ENCODE measurements at places on chromosomes 5 and 9.

- peaks cover 32% of the 10 kb centered on the region for H3K4me1 ChIP-seq
- peaks cover 23% of the 10 kb centered on the region for H3K36me3 ChIP-seq
- no peak overlapping the region for H3K4me3 ChIP-seq
- peak overlapping the region; percentile 97 for H3K27ac ChIP-seq
These were observed 39.5 kb downstream of the FAM78A start for GRCh38 chr9:131236761-131237160.

DNA sequence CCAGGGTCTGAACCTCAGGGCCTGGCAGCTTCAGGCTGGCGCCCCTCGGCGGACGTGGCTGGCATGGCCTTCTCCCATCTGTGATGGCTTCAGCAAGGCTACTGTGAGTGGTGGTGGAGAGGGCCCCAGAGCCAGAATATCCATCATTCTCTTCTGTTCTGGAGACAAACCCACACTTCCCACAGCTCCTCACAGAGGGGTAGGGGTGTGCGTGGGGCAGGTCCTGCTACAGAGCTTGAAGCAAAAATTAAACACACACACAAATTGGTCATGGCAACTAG is 9.6 kb downstream of the GPX3 start:
- no peaks in the 10 kb centered on the region for H3K27me3 ChIP-seq
- peaks cover 6% of the 10 kb centered on the region for H3K36me3 ChIP-seq
- H3K4me1 ChIP-seq: no peaks in the 10 kb centered on the region
- H3K4me3 ChIP-seq: no peak overlapping the region
- no peak overlapping the region for H3K27ac ChIP-seq

GRCh38 chr5:127933348-127933747 is 150.2 kb upstream of the SLC12A2 start:
- no peaks in the 10 kb centered on the region for H3K36me3 ChIP-seq
- DNase-seq: no peak
- no peak overlapping the region for H3K4me3 ChIP-seq
- H3K27me3 ChIP-seq: no peaks in the 10 kb centered on the region

- H3K36me3 ChIP-seq: no peaks in the 10 kb centered on the region
- DNase-seq: peak; percentile 76
- no peak overlapping the region for H3K4me3 ChIP-seq
- H3K27me3 ChIP-seq: no peaks in the 10 kb centered on the region
- no peaks in the 10 kb centered on the region for H3K4me1 ChIP-seq
These were observed 79.8 kb downstream of the RICTOR start for GRCh38 chr5:38994324-38994927.

GRCh38 chr9:131629226-131629500 is 83.8 kb downstream of the PRRT1B start:
- no peak overlapping the region for H3K27ac ChIP-seq
- no peak overlapping the region for H3K4me3 ChIP-seq
- no peaks in the 10 kb centered on the region for H3K27me3 ChIP-seq

DNA sequence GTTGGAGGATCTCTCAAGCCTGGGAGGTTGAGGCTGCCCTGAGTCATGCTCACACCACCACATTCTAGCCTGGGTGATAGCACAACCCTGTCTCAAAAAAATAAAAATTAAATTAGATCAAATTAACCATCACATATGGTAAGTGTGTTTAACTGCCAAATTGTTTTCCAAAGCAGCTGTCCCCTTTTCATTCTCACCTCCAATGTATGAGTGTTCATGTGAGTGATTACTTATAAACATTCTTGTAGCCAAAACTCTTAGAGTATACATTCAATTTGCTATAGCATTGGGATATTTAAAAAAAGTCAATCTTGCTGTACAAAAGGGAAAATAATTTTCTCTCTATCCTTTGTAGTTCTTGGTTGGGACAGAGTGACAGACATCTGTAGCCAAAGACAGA is 53.4 kb upstream of the SNAPC3 start:
- H3K27ac ChIP-seq: no peak overlapping the region
- no peak overlapping the region for H3K4me3 ChIP-seq
- H3K36me3 ChIP-seq: no peaks in the 10 kb centered on the region
- DNase-seq: no peak
- no peaks in the 10 kb centered on the region for H3K4me1 ChIP-seq

- DNase-seq: peak; percentile 69
- no peaks in the 10 kb centered on the region for H3K27me3 ChIP-seq
- peak overlapping the region; percentile 24 for H3K27ac ChIP-seq
- H3K4me3 ChIP-seq: no peak overlapping the region
- H3K4me1 ChIP-seq: peaks cover 27% of the 10 kb centered on the region
These were observed 55.9 kb upstream of the HAPLN1 start for GRCh38 chr5:83776437-83777031.

DNA sequence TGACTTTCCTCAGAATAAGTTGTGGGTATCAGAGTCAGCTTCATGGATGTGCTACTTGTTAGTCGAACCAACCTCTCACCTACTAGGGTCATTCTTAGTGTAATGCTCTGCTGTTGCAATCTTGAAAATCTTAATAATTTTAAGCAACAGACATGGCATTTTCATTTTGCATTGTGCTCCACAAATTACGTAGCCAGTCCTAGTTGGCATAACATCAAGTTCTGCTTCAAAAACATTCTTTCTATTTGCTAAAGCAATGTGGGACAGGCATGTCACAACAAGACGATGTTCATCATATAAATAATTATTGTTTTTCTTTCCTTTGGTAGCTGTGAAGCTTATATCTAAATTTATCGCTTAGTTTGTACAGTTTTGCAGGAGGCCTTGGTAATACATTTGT is 39.3 kb upstream of the CDH12 start:
- no peaks in the 10 kb centered on the region for H3K27me3 ChIP-seq
- DNase-seq: no peak
- no peaks in the 10 kb centered on the region for H3K36me3 ChIP-seq
- H3K27ac ChIP-seq: no peak overlapping the region
- no peaks in the 10 kb centered on the region for H3K4me1 ChIP-seq

DNA sequence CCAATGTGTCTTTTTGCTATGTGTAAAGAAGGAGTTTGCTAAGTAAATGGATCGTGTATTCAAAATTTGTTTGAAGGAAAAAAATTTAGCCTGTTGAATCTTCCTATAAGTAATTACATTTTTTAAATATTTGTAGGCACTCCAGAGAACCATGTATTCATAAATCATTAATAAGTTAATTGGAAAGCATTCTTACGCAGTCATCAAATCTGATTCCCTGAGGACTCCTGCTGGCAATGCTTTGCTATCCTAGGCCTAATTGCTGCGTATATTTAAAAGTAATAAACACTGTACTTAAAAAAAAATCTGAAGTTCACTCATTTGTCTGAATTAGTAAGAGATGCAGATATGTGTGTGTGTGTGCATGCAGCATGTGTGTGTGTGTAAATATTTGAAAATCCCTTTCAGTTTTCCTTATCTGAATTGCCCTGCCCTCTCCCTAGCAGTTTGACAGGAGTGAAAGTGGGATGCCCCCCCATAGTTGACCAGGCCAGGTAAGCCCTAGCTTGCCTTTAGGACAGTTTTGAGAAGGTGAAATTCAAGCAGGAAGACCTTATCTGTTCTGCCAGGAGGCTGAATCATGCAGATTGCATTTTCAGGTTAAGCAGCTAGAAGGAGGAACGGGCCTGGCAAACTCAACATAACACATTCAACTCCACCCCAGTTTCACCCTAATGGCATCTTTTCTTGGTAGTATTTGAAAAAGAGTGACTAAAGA is 81.2 kb upstream of the DNAH5 start:
- H3K4me3 ChIP-seq: no peak overlapping the region
- peaks cover 10% of the 10 kb centered on the region for H3K27me3 ChIP-seq
- H3K36me3 ChIP-seq: no peaks in the 10 kb centered on the region
- no peak overlapping the region for H3K27ac ChIP-seq
- H3K4me1 ChIP-seq: no peaks in the 10 kb centered on the region
- no peak for DNase-seq

DNA sequence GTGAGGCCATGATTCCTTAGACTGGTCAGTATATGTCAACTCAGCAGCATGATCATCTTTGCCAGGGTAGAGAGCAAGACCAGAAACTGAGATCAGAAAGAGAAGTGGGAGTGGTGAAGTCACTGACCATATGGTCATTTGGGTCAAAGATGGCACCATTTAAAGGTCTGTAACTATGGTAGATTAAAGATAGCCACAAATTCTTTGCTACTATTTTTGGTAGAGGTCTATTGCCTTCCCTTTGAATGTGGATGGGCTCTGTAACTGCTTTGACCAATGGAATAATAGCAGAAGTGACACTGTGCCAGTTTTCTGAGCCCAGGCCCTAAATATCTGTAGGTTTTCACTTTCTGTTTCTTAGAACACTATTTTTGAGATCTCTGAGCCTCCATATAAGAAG is 117.6 kb downstream of the PCSK1 start:
- H3K36me3 ChIP-seq: no peaks in the 10 kb centered on the region
- H3K4me3 ChIP-seq: no peak overlapping the region
- no peaks in the 10 kb centered on the region for H3K27me3 ChIP-seq
- no peaks in the 10 kb centered on the region for H3K4me1 ChIP-seq

DNA sequence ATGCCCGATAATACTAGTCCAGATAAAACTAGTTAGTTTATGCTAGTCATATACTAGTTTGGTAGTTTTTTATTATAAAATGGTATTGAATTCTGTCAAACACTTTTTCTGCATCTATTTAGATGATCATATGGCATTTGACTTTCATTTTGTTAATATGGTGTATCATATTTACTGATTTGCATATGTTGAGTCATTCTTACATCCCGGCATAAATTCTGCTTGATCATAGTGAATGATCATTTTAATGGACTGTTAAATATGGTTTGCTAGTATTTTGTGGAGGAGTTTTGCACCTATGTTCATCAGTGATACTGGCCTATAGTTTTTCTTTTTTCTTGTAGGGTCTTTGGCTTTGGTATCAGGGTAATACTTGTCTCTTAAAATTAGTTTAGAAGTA is 365.6 kb downstream of the TAF11L14 start:
- H3K36me3 ChIP-seq: no peaks in the 10 kb centered on the region
- no peaks in the 10 kb centered on the region for H3K4me1 ChIP-seq
- H3K27ac ChIP-seq: no peak overlapping the region
- no peak for DNase-seq

GRCh38 chr9:27414220-27414761 is 109.8 kb upstream of the IFNK start:
- no peaks in the 10 kb centered on the region for H3K36me3 ChIP-seq
- DNase-seq: no peak
- no peaks in the 10 kb centered on the region for H3K27me3 ChIP-seq
- H3K4me1 ChIP-seq: no peaks in the 10 kb centered on the region

GRCh38 chr5:145554399-145554798 is 280.7 kb downstream of the PRELID2 start:
- H3K36me3 ChIP-seq: no peaks in the 10 kb centered on the region
- no peaks in the 10 kb centered on the region for H3K4me1 ChIP-seq
- no peak overlapping the region for H3K4me3 ChIP-seq
- no peak overlapping the region for H3K27ac ChIP-seq

- H3K4me1 ChIP-seq: no peaks in the 10 kb centered on the region
- H3K27ac ChIP-seq: no peak overlapping the region
- no peaks in the 10 kb centered on the region for H3K36me3 ChIP-seq
- no peaks in the 10 kb centered on the region for H3K27me3 ChIP-seq
- no peak overlapping the region for H3K4me3 ChIP-seq
These were observed 3.9 kb downstream of the MAMDC4 start for GRCh38 chr9:136856079-136856476.

GRCh38 chr9:128770286-128771030 is 1.3 kb downstream of the ZER1 start:
- no peaks in the 10 kb centered on the region for H3K27me3 ChIP-seq
- H3K4me1 ChIP-seq: peaks cover 7% of the 10 kb centered on the region
- no peak for DNase-seq
- H3K36me3 ChIP-seq: no peaks in the 10 kb centered on the region
- peak overlapping the region; percentile 66 for H3K4me3 ChIP-seq

GRCh38 chr9:84385386-84386040 is 45.0 kb upstream of the SLC28A3 start:
- no peaks in the 10 kb centered on the region for H3K27me3 ChIP-seq
- DNase-seq: no peak
- no peaks in the 10 kb centered on the region for H3K36me3 ChIP-seq
- no peak overlapping the region for H3K27ac ChIP-seq
- no peaks in the 10 kb centered on the region for H3K4me1 ChIP-seq
- H3K4me3 ChIP-seq: no peak overlapping the region

DNA sequence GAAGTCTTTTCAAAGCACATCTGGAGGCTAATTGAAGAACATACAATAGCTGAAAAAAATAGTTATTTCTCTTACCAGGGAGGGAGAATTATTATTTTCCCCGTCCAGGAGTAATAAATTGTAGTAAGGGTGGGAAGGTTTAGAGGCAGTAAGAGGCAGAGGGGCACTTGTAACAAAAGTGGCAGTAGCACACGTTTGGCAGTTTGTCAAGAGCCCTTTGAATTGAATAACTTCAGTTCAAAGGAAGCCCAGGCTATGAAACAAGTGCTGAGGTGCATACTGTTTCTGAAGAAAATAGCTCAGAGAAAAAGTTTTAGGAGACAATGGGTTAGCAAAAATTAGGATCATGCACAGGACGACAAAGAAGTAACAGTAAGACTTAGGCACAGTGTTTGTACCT is 451.3 kb downstream of the LRRC70 start:
- no peaks in the 10 kb centered on the region for H3K36me3 ChIP-seq
- no peaks in the 10 kb centered on the region for H3K27me3 ChIP-seq
- H3K4me3 ChIP-seq: no peak overlapping the region

DNA sequence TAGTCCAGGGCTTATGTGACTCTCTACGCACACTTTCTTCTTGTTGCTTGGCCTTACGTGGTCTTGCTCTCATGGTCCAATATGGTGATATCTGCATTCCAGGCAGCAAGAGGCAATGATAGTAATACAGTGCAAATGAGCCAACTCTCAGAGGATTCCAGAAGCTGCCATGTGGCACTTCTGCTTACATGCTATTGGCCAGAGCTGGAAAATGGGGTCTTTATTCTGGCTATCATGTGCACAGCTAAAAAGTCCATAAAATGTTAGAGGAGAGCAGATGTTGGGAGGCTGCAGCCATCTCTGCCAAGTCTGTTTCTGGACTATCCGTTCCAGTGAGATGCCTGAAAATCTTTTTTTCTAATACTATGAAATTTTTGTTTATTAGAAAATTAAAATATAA is 2.9 kb upstream of the SEPTIN8 start:
- no peaks in the 10 kb centered on the region for H3K27me3 ChIP-seq
- H3K4me1 ChIP-seq: peaks cover 28% of the 10 kb centered on the region
- H3K4me3 ChIP-seq: no peak overlapping the region
- H3K36me3 ChIP-seq: no peaks in the 10 kb centered on the region
- H3K27ac ChIP-seq: no peak overlapping the region

- no peak for DNase-seq
- H3K27me3 ChIP-seq: no peaks in the 10 kb centered on the region
- H3K27ac ChIP-seq: no peak overlapping the region
- H3K4me1 ChIP-seq: no peaks in the 10 kb centered on the region
- no peak overlapping the region for H3K4me3 ChIP-seq
- H3K36me3 ChIP-seq: peaks cover 66% of the 10 kb centered on the region
These were observed 15.9 kb downstream of the ANXA1 start for GRCh38 chr9:73167614-73168013.

DNA sequence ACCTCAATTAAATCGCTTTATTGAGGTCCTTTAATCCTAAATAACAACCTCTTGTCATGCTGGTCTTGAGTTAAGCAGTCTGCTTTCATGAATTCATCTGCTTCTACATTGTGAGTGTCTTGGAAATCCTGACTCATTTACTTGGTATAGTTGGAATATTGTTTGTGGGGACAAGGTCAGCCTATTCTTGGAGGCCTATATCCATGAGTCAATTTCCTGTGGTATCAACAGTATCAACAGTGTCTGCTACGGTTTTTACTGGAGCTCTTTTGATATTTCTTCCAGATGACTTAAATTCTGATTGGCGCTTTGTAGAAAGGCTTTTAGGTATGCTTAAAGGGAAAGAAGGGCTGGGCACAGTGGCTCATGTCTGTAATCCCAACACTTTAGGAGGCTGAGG is 71.2 kb upstream of the PARP8 start:
- no peak overlapping the region for H3K4me3 ChIP-seq
- no peaks in the 10 kb centered on the region for H3K36me3 ChIP-seq
- DNase-seq: no peak
- H3K4me1 ChIP-seq: no peaks in the 10 kb centered on the region
- no peaks in the 10 kb centered on the region for H3K27me3 ChIP-seq

All from endothelial cell of umbilical vein (primary cell).